Activated CD4-positive, alpha-beta T cell treated with anti-CD3 and anti-CD28 coated beads, Interleukin-2, amount 50 U/mL, for 4 hours (primary cell): ENCODE measurements at places on chromosomes 16 and 17.
A peak's percentile ranks its signal among the peaks of the same experiment; 100 is the strongest.

- no peak for DNase-seq
Observed at GRCh38 chr17:4407216-4407615, 26.5 kb upstream of the SPNS3 start.

- no peak for DNase-seq
Observed at GRCh38 chr17:67080804-67081203, 36.5 kb downstream of the CACNG1 start.

DNA sequence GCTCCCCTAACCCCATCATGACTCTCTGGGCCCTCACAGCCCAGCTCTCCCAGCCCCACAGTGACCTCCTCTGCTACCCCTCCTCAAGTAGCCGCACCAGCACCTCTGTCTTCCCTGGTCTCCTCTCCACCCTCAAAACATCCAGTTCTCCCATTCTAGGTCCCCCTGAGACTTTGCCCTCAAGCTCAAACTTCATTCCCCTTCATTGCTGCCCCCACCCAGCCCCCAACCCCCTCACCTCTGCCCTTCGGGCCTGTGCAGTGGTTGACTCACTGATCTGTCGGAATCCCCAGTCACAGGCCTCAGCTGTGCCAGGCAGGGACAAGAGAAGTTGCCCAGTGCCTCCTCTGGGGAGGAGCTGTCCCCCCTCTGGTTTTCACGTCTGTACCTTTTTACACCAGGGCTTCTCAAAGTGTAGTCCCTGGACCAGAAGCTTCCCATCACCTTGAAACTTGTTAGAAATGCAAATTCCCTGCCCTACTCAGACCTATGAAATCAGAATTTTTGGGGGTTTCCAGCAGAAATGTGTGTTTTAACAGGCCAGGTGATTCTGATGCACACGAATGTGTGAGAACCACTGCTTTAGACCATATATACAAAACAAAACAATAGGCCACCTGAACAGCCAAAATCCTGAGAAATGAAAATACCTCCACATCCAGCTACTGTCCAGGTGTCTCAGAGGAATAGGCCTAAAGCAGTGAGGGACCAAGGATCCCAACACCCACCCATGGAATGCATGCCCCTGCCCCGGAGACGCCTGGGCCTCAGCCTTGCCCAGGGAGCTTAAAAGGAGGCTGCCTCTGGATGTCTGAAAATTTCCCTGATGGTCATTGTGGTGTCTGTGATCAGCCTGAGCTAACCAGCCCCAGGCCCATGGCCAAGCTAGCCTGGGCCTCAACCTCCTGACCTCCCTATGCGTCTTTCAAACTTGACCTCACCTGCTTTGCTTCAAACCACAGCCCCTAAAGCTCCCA lies 853 bp upstream of the DOK4 start:
- DNase-seq, result no peak

DNA sequence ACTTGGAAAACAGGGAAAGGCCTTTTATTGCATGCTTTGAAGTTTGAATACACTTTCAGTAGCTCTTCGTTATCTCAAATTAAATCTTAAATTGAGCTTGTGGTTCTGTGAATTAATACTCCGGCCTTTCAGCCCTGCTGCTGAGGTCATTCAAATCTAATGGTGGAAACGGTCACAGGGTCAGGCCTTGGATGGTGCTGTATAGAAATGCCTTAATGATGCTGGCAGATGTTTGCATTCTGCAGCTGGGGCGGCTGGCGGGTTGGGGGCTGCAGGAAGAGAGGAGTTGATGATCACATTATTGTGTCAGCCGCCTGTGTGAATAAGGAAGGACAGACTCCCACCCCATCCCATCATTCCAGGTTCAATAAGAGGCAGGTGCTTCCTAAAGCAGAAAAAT lies 723.6 kb downstream of the WWOX start:
- DNase-seq, result no peak

DNA sequence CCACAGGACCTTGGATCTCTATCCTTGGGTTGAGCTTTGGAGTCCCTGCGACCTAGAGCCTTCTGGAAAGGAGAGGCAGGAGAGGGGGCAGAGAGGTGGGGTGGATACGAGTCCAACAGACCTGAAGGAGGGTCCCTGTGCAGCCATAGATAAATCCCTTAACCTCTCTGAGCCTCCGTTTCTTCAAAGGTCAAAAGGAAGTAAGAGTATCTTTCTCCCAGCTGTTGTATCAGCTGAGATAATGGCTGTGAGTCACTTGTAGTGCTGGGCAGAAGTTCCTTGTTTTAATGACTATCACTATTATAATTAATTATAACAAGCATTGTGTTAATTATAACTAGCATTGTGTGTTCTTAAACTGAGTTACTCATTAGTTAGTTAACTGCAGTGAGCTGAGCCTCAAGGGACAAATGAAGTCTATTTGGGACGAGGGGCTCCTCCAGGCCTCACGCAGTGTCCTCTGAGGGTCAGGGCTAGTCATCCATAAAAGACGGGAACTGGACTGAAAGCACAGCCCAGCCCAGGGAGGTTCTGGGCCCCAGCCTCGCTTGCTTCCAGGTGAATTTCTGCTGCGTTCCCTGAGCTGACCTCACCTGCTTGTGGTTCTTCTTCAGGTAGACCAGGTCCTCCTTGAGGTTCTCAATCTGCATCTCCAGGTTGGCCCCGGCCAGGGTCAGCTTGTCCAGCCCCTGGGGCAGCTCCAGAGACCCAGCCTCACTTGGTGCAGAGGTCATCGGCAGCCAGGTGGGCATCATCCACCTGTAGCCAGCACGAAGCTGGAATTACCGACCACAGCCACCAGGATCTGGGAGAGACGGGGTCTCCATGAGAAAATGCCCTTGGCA lies 5.7 kb upstream of the KRT17 start:
- no peak for DNase-seq

- DNase-seq, result no peak
Observed at GRCh38 chr17:6041246-6041645, 28.9 kb upstream of the WSCD1 start.

GRCh38 chr17:21376759-21377690 lies 868 bp downstream of the KCNJ12 start:
- no peak for DNase-seq

GRCh38 chr16:77744141-77744540 lies 21.8 kb downstream of the NUDT7 start:
- DNase-seq, result no peak

GRCh38 chr16:49693445-49693844 lies 162.5 kb downstream of the ZNF423 start:
- DNase-seq, result no peak

- no peak for DNase-seq
Observed at GRCh38 chr16:64290461-64290860, 831.4 kb downstream of the CDH11 start.

DNA sequence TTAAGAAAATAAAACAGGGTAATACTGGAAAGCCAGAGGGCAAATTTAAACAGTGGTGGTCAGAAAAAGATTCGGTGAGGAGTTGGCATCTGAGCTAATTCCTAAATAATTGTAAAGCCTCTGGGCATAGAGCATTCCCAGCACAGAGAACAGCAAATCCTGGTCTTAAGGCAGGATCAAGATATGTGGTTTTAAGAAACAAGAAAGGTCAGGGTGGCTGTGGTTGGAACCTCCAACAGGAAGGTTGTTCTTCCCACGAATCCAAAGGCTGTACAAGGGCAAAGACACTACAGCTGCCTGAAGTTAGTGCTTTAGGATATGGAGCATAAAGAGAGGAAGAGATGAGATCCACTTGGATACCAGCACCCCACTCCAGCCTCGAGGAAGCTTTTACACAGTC lies 114.6 kb downstream of the ZNF18 start:
- DNase-seq, result no peak

DNA sequence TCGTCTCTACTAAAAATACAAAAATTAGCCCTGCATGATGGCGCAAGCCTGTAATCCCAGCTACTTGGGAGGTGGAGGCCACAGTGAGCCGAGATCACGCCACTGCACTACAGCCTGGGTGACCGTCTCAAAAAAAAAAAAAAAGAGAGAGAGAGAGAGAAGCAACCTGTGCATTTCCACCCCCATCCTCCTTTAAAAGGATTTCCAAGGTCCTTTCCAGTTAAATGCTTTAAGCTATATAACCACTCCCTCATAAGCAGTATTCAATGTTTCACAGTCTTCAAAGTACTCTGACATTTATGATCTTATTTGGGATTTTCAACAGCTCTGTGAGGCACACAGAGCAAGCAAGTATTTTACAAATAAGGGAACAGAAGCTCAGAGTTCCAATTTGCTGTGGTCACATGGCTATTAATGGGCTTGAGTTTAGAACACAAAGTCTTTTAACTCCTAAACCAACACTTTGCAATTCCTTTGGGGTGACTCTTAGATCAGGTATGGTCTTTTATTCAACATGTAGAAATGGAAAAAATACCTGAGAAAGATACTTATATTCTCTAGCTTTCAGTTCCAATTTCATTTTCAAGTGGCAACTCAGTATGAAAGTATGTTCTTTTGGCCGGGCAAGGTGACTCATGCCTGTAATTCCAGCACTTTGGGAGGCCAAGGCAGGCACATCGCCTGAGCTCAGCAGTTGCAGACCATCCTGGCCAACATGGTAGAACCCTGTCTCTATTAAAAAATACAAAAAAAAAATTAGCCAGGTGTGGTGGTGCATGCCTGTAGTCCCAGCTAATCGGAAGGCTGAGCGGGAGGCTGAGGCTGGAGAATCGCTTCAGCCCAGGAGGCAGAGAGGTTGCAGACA lies 31.3 kb downstream of the SPOP start:
- DNase-seq, result no peak

- no peak for DNase-seq
Observed at GRCh38 chr16:49556606-49557446, 183.2 kb downstream of the C16orf78 start.

DNA sequence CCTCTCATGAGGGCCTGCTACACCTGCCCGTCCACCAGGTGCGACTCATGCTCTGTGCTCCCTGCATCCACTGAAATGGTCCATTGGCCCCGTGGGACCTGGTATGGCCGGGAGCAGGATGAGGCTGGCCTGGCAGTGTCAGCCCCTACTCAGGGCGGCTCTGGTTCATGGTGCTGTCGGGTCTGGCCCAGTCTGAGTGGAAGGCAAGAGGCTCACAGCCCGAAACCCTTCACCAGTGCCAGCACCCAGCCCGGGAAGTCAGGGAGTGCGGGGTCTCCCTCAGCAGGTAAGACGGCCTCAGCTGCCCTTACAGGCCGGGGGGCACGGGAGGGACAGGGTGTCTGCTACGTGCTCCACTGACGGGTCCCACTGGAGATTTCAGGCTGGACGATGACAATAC lies 40.5 kb upstream of the RASD1 start:
- no peak for DNase-seq

DNA sequence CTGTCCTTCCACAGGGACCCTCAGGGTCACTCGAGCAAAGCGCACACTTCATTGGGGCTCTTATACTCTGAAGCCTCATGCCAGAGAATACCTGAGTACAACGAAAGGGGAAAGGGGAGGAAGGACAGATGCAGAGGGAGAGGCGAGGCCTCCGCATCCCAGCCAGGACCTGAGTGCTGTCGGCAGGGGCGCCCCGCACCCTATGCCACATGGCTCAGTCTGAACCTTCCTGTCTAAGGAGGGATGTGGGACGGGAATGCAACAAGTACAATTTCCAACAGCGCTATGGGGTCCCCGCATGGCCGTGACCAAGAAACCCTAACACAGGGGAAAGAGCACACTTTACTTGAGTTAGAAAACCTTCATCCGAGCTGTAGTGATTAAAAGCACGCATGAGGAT lies 39.8 kb upstream of the FAAP100 start:
- no peak for DNase-seq

DNA sequence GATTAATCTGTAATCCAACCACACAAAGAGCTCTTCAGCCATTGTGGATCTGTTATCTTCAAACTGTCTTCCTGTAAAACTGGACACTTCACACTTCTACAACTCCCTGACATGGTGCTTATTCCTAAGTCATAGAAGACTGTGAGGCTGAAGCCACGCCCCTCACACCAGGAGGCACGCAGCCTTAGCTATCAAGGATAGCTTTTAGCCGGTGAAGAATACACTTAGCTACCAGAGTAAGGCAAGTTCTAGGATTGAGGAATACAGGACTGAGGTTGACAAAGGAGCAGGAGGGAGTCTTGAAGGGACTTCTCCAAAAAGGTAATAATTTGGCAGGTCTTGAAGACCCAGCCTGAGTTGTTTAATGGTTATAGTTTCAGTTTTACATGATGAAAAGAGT lies 79.8 kb upstream of the GAS7 start:
- DNase-seq, result no peak

- no peak for DNase-seq
Observed at GRCh38 chr16:54923055-54923473, 7.6 kb upstream of the IRX5 start.

DNA sequence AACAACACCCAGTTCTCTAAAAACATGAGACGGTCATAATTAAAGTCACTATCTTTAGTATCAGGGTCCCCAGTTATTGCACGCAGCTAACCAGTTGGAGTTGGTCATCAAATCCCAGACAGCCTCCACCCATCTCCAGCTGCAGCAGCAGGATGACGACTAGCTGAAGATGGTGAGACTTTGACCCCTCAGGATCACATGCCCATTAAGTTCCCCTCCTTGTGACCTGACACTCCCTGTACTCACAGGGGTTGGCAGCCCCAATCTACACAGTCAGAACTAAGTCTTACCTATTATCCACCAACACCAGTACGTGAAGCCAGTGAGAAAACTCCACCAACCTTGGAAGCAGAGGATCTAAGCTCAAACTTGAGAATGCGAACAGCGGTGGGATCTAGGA lies 37.7 kb upstream of the IRX5 start:
- no peak for DNase-seq

- no peak for DNase-seq
Observed at GRCh38 chr17:58320570-58321323, 7.8 kb downstream of the TSPOAP1 start.

DNA sequence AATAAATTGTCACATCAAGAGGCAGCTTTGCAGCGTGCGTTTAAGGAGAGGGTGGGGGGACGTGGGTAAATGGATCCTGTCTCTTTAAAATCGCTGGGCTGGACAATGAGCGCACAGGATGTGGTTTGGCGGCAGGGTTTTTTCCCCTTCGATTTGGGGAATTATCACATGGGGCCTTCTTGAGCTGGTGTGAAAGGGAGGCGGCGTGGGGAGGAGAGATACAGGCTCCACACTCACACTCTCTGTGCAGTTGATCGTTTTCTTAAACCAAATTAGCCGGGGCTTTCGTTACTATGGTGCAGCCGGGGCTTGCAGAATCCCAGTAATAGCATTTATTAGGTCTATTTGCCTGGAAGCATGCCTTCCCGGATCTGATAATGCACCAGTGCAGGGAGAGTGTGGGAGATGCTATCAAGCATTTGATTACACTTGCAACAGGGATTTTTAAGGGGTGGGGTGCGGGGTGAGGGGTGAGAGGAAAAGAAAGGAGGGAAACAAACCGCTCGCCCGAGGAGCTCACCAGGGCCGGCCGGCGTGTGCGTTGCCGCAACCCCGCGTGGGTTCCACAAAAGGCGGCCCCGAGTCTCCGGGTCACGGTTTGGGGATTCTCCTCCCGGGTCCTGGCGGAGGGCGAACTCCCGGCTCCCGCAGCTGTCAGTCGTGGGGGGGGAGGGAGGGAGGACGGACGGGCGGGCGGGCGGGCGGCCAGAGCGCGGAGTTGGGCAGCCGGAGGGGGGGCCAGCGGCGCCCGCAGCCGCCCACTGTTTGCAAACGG lies 58.8 kb upstream of the GSE1 start:
- DNase-seq, result peak; percentile 52

- no peak for DNase-seq
Observed at GRCh38 chr17:82086941-82087906, 10.8 kb downstream of the FASN start.

GRCh38 chr17:81900181-81900820 lies 1.7 kb upstream of the NPB start:
- DNase-seq, result no peak
